Activated CD4-positive, alpha-beta memory T cell treated with anti-CD3 and anti-CD28 coated beads, Interleukin-2, amount 10 ng/mL, durations not matched to agents 7 days and 5 days (primary cell): ENCODE measurements at places on chromosomes 16 and 17.
A peak's percentile ranks its signal among the peaks of the same experiment; 100 is the strongest.

DNA sequence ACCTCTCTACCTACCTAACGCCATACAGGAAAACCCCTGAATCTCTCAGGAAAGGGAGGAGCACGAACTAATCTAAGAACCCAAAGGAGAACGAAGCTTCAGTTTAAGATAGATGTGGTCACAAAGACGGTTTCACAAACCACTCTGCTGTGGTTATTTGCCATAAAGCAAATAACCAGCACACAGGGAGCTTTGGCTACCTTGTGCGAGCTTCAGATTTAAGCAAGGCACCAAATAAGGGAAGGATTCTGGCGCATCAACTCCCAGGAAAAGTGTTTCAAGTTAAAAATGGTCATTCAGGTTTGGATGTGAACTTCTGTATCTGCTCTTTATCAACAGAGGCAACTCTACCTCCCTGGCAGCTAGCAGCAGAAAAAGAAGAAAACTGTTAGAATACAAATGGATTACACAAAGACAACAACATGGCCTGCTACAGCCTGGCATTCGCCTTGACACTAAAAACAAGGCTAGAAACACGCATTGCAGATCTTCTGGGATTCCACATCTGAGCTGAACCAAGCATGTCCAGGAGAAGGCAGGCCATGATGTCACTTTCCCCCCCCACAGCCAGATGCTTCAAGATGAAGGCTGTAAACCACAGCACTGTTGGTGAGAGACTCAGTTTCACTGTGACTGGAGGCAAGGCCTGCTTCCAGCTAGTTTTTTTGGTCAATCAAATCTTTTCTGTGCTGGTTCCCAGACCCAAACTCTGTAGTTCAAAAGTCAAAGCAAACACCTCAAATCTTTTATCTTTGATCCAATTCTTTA is 43.6 kb downstream of the SMG6 start:
- DNase-seq: peak; percentile 85

GRCh38 chr16:1101133-1101532 is 5.1 kb upstream of the C1QTNF8 start:
- DNase-seq: no peak

- no peak for DNase-seq
Measured at GRCh38 chr16:70638814-70639792, 7.3 kb upstream of the IL34 start.

GRCh38 chr16:2529061-2529931 is 1.9 kb downstream of the CEMP1 start:
- DNase-seq: no peak

DNA sequence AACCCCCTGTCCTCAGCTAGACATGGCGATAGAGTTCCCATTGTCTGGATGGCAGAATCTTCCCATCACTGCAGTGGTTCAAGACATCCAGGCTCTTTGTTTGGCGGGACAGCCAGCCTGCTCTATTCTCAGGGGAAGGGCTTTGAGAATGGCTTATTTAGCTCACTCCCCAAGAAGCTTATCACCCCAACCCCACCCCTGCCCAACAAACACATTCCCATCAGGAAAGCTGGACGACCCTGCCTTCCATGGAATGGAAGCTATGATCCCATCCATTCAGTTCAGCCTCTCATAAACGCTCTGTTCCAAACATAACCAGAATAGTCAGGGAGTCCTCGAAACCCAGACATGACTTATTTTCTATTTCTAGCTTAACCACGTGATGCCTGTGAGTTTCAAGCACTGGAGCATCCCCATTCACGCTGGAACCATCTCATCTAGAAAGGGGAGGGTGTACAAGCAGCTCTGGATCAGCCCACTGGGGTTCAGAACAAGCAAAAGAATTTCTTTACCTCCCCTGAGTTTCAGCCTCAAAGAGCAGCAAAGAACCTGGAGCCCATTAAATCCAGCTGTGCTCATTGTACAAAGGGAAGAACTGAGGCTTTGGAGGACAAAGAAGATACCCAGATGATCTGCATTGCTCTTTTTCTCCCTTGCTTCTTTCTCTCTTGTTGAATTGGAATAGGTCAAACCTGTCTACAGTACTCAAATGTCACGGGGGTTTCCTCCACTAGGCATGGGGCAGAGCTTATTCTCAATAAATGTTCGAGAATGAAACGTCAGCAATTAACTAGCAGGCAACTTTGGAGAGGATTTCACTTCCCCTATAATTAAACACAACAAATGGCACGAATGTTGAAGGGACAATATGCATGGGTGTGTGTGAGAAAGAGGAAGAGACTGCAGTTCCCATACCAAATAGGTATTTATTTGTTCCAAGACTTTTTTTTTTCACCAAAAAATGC is 93.1 kb downstream of the XYLT1 start:
- no peak for DNase-seq

DNA sequence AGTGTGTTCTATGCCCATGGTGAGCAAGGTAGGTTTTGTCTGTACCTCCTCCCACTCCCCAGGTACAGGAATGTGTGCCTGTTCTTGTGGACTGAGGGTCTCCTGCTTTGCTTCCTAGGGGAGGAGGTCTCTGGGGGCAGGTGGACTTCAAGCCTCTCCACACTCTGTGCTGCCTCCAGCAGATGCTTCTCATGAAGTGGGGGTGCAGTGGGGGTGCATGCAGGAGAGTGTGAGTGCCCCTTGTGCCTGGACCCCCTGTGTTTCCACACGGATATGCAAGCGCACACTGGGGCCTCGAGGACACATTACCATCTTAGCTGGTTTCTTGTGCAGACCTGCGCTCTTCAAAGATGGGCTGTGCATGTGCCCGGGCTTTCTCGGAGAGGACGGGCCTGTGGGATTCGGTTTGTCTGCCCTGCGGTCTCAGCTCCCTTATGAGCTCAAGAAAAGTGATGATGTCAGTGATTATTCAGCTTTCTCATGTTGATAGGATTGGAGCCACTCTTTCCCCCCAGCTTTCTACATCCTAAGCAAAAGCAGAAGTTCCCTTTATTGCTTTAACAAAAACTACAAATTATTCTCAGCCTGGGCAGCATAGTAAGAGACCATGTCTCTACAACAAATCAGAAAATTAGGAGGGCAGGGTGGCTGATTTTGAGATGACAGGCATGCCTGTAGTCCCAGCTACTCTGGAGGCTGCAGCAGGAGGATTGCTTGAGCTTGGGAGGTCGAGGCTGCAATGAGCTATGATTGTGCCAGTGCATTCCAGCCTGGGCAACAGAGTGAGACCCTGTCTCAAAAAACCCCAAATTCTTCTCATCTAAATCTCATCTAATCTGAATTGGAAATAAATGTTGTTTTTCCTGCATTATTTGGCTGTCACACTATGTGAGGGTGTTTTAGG is 86.8 kb downstream of the RPTOR start:
- no peak for DNase-seq

DNA sequence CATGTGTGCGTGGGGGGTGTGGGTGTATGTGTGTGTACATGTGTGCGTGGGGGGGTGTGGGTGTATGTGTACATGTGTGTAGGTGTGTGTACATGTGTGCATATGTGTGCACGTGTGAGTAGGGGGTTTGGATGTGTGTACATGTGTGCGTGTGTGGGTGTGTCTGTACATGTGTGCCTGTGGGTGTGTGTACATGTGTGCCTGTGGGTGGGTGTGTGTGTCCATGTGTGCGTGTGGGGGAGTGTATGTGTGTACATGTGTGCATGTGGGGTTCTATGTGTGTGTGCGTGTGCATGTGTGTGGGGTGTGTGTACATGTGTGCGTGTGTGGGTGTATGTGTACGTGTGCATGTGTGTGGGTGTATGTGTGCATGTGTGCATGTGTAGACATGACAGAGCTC is 129.1 kb downstream of the C16orf95 start:
- no peak for DNase-seq

GRCh38 chr17:2247005-2247404 is 56.6 kb downstream of the SMG6 start:
- no peak for DNase-seq

- no peak for DNase-seq
Measured at GRCh38 chr16:1078579-1079021, 6.1 kb downstream of the SSTR5 start.

DNA sequence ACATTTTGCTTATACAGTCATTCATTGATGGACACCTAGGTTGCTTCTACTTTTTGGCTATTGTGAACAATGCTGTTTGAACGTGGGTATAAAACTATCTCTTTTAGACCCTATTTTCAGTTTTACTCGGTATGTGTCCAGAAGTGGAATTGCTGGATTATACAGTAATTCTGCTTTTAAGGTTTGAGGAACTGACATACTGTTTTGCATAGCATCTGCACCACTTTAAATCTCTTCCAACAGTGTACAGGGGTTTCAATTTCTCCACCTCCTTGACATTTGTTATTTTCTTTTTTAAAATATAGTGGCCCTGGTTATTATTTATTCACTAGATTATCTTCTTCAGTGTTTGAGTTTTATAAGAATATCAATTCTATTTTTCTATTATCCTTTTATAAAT is 116.9 kb downstream of the USP22 start:
- DNase-seq: no peak

- no peak for DNase-seq
Measured at GRCh38 chr17:180381-181244, 837 bp downstream of the DOC2B start.

GRCh38 chr16:72961115-72961832 is 86.7 kb downstream of the ZFHX3 start:
- DNase-seq: no peak

GRCh38 chr17:30824002-30824355 is 513 bp downstream of the CRLF3 start:
- peak; percentile 45 for DNase-seq

DNA sequence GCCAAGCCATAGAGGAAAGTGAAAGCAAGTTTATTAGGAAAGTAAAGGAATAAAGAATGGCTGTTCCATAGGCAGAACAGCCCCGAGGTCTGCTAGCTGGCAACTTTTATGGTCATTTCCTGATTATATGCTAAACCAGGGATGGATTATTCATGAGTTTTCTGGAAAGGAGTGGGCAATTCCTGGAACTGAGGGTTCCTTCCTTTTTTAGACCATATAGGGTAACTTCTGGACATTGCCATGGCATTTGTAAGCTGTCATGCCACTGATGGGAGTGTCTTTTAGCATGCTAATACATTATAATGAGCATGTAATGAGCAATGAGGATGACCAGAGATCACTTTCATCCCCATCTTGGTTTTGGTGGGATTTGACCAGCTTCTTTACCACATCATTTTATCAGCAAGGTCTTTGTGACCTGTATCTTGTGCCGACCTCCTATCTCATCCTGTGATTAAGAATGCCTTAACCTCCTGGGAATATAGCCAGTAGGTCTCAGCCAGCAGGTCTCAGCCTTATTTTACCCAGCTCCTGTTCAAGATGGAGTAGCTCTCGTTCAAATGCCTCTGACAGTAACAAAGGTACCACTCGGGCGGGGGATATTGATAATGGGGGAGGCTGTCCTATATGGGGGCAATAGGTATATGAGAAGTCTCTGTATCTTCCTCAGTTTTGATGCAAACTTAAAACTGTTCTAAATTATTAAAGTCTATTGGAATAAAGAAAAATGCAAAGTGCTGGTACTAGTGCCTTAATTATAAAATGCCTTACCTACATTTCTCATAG is 38.9 kb upstream of the HELZ start:
- no peak for DNase-seq

GRCh38 chr16:53892155-53892554 is 188.2 kb downstream of the FTO start:
- DNase-seq: peak; percentile 66

- no peak for DNase-seq
Measured at GRCh38 chr17:63329876-63330275, 116.2 kb downstream of the CYB561 start.

DNA sequence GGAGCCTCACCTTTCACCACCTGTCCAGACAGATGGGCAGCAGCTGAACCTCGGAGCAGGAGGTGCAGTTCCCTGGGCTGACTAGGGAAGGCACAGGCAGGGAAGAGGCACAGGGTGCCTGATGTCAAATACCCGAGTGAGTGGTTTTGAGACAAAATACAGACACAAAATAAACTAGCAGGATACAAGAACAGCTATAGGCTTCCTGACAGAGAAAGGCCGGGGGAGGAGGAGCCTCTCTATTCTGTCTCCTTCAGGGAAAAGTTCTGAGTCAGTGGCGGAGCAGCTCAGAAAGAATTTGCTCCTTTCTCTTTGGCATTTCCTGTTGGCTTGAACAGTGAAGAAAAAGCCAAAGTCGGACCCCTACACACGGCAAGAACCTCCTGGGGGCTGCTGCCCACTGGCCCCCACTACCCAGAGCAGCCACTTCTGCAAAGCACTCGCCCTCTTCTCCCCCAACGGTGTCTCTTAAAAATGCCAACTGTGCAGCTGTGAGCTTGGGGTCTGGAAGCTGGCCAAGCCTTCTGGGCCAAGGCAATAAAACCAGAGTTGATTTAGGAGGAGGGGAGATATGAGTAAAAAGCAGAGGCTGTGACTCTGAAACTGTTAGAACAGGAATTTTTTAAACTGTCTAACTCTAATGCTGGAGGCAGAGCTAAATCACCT is 14.4 kb upstream of the FAAP100 start:
- no peak for DNase-seq

DNA sequence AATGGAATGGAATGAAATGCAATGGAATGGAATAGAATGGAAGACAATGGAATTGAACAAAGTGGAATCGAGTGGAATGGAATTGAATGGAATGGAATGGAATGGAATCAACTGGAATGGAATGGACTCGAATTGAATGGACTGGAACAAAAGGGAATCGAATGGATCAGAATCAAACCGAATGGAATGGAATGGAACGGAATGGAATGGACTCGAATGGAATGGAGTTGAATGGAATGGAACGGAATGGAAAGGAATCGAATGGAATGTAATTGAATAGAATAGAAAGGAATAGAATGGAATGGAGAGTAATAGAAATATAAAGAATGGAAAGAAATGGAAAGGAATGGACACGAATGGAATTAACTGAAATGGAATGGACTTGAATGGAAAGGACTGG is 475.2 kb upstream of the WSB1 start:
- no peak for DNase-seq

DNA sequence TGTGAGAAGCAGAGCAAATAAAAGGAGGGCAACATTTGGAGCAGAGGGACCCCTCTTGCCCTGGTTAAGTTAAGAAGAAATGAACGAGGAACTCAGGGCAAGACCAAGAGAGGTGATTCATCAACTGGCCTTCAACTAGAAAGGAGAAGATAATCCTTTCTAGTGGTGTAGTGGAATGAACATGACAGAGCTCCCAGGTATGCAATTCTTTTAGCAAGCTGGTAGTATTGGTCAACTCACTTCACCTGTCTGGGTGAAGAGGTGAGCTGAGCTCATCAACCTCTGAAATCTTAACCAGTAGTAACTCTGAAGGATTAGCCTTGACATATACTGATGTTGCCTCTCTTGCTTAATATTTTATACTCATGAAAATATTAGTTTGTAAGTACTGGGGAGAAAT is 1024.7 kb upstream of the GOT2 start:
- DNase-seq: no peak

DNA sequence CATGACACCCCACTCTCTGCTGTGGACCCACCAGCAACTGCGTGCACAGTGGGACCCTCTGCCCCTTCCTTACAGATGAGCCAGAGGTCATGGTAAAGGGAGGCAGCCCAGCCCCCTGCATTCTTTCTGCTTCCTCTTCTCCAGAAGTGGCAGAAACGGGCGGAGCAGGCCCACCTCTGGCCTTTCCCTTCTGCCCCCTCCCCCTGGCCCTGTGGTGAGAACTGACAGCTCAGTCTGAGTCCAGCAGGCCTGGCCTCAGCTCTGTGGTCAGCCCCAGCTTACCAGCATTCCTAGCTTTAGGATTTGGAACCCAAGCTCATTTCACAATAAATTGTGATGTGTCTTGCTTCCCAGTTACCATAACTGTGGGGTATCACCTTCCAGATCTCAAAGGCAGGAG is 4.8 kb upstream of the ANKRD11 start:
- no peak for DNase-seq
